Activated gamma-delta T cell (primary cell): ENCODE measurements at places on chromosomes 3 and 15.

- no peak for DNase-seq
Observed at GRCh38 chr3:28019740-28020139, 221.7 kb upstream of the CMC1 start.

- no peak for DNase-seq
Observed at GRCh38 chr3:148866261-148866660, 1.2 kb downstream of the CPA3 start.

GRCh38 chr3:111392894-111393398, 149.1 kb upstream of the CD96 start:
- DNase-seq, result no peak

- no peak for DNase-seq
Observed at GRCh38 chr3:186998937-186999368, 68.6 kb downstream of the ST6GAL1 start.

DNA sequence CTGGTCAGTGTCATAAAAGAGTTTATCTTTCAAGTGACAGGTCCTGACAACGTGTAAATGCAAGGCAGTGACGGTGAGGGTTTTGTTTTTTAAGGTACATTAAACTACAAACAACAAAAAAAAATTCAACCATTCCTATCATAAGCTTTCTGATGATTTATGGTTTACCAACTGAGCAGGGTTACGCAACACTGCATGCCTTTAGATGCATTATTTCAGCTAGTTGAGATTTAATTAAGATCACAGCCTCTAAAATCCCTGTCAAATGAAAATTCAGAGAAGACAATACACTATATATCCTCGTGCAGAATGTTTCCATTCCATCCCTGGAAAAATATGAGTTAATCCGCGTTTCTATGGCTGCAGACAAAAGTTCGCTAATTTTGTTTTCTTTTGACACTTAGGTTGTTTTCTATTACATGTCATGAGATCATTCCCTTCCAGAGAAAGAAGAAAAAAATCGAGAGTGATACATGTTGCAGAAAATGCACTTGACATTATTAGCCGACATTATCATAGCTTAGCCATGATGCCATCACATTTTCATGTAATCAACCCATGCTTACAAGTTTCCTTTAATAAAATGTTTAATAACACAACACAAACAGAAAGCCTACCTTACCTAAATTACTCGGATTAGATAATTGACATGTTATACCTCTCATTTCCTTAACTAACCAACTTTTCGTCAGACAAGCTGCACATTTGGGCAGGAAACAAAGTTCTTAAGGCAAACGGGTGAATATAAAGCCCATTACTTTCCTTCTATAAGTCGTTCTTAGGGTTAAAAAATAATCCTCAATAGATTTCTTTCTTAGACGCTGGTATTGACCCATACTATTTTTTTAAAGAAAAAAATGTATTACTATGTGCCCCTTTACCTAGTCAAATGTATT, 521.2 kb downstream of the FOXP1 start:
- DNase-seq, result no peak

DNA sequence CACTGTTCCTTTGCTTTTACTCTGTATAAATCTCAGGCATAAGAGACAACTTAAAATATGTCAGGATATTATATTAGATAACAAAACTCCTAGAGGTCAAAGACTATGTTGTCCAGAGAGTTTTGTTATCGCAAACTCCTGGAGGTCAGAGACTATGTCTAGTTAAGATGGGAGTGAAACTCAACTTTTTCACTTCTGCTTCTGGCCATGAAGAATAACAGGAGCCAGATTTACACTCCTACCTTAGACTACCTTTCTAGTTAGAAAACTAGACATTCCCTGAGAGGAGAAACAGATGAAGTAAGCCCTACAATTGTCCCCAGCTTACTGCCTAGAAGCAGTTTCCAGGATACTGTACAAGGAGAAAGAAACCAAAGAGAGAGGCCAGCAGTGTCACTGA, 255.4 kb upstream of the UBE2E1 start:
- no peak for DNase-seq

DNA sequence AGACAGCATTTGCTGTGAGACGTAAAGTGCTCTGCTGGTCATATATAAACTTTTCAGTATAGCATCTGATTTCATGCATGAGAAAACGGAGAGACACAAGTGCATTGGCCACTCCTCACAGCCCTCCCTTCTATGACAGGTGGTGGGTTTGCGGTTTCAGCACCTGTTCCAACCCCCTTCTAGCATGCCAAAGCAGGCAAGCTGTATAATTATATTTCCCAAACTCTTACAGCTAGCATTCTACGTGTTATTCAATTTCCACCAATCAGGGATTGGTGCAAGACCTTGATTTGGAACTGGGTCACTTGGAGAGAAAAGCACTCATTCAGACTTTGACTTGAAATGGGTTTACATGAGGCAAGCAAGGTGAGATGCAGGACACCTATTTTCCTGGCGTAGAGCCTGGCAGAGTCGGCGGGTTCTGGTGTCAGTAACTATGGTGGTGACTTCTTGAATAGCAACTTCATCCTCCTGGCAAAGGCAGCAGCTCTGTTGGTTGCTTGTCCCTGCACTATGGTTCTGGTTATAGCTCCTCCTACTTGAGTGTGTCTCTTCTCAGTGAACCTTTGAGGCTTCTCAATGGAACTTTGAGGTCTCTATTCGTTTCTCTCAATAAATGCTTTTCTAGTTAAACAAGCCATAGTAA, 356.5 kb downstream of the TBL1XR1 start:
- no peak for DNase-seq

DNA sequence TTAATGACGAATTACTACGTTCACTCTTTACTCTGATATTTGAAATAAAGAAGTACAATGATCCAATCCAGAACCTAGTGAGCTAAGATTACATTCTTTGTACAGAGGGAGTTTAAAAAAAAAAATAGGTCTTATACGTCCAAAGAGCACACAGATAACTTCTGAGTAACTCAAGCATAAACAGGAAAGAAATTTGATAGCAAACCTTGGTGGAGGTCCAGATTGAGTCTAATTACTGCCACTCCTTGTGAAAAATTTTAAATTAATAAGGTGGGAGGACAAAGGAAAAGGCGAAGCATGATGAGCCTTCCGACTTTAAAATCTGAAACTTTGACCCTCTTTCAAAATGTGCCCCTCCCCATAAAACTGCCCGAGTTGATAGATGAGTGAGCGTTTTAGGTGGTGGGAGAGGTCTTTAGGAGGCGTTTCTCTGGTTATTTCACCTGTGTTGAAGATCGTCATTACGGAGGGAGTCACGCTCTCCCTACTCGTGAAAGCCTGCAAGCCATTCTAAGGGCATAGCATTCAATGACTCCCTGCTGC, 127.0 kb upstream of the ROBO2 start:
- no peak for DNase-seq

- no peak for DNase-seq
Observed at GRCh38 chr3:129005526-129006303, 4.6 kb downstream of the EFCC1 start.

GRCh38 chr15:61083788-61084134, 145.3 kb downstream of the RORA start:
- no peak for DNase-seq

DNA sequence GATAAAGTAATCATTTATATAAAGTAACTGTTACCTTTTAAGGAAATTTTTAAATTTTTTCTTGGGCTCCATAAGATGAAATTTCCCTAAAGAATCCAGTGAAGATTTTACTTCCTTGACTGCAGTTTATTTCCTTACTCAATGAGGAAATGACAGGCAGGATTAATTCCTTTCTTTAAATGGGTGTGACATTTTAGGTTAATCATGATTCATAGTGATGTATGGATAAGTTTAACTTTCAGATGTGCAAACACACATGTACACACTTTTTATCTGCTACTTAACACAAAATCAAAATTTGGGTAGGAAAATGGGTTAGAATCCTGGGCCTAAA, 11.2 kb upstream of the LEO1 start:
- no peak for DNase-seq

GRCh38 chr3:71372911-71373637, 210.5 kb downstream of the FOXP1 start:
- no peak for DNase-seq

DNA sequence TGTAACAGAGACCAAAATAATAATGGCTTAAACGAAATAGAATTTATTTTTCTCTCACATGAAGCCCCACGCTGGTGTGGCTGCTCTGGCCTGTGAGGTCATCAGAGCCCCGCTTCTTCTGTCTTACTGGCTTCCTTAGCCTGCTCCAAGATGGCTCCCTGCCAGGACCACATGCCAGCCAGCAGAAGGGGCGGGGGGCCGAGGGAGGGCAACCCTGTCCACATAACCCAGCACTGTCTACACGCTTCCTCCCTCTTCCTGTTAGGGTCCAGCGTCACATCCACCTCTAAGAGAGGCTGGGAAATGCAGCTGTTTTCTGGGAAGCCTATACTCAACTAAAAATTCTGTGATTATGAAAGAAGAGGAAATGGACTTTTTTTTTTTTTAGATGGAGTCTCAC, 107.9 kb upstream of the DLG1 start:
- no peak for DNase-seq

DNA sequence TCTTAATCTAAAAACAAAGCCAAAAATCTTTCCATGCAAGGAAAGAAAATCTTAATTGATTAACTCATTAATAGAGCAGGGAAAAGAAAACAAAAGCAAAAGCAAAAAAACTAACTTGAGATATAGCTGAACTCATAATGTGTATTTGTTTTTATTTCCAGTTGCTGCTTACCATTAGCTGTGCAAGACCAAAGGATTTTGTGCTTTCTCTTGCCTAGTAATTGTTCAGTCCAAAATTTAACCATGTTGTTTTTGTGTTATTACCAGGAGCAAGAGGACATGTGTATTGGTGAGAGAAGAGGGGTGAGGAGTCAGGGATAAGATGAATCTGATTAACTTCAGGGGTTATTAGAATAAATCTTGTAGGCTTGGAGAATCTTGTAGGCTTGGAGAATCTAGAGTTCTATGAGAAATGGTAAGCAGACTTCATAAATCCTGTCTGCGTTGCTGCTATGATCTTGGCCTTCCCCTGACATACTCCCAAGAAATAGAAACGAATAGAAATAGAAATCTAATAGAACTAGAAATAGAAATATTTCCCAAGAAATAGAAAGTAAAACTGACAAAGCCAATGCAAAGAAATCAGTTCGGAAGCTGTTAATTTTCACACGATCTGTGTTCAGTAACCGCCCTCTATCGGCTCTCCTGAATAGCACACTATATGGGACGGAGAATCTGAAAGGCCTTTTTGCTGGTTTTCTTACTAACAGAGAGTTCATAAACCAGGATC, 72.6 kb upstream of the TNFSF10 start:
- DNase-seq, result no peak

DNA sequence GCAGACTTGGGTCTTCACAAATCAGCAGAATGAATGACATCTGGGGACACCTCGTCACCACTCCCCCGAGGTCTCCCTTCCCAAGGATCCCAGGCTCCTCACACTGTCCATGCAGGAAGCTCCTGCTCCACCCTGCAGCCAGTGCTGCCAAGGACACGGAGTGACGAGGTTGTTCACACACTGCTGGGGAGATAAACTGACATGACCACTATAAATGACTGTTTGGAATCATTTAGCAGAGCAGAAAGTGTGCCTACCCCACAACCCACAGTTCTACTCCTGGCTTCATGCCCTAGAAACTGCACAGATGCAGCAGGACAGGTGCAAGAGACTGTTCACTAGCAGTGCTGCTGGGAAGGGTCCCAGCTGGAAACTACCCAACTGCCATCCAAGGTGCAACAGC, 19.7 kb upstream of the PRSS50 start:
- no peak for DNase-seq

GRCh38 chr3:64082961-64083541, 59.8 kb upstream of the PSMD6 start:
- DNase-seq, result no peak

GRCh38 chr3:31186041-31186440, 291.6 kb upstream of the GADL1 start:
- DNase-seq, result no peak

- no peak for DNase-seq
Observed at GRCh38 chr3:3842356-3842755, 43.1 kb downstream of the LRRN1 start.

DNA sequence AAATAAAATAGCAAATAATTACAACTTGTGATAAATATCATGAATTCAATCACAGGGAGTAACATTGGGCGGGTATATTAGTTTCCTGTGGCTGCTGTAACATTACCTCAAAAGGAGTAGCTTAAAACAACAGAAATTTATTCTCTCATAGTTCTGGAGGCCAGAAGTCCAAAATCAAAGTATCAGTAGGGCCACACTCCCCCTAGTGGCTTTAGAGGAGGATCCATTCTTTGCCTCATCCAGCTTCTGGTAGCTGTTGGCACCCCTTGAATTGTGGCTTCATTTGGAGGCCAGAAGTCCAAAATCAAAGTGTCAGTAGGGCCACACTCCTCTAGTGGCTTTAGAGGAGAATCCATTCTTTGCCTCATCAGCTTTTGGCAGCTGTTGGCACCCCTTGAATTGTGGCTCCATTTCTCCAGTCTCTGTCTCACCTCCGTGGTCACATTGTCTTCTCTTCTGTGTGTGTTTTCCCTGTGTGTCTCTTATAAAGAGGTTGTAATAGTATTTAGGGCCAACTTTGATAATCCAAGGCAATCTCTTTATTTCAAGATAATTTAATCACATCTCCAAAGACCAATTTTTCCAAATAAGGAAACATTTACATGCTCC, 3.1 kb upstream of the CFAP20DC start:
- no peak for DNase-seq

- no peak for DNase-seq
Observed at GRCh38 chr15:65197337-65197645, 12.1 kb upstream of the CLPX start.

- DNase-seq, result no peak
Observed at GRCh38 chr15:85788771-85789495, 5.8 kb downstream of the KLHL25 start.

- DNase-seq, result no peak
Observed at GRCh38 chr3:44926921-44927320, 49.1 kb downstream of the ZDHHC3 start.

DNA sequence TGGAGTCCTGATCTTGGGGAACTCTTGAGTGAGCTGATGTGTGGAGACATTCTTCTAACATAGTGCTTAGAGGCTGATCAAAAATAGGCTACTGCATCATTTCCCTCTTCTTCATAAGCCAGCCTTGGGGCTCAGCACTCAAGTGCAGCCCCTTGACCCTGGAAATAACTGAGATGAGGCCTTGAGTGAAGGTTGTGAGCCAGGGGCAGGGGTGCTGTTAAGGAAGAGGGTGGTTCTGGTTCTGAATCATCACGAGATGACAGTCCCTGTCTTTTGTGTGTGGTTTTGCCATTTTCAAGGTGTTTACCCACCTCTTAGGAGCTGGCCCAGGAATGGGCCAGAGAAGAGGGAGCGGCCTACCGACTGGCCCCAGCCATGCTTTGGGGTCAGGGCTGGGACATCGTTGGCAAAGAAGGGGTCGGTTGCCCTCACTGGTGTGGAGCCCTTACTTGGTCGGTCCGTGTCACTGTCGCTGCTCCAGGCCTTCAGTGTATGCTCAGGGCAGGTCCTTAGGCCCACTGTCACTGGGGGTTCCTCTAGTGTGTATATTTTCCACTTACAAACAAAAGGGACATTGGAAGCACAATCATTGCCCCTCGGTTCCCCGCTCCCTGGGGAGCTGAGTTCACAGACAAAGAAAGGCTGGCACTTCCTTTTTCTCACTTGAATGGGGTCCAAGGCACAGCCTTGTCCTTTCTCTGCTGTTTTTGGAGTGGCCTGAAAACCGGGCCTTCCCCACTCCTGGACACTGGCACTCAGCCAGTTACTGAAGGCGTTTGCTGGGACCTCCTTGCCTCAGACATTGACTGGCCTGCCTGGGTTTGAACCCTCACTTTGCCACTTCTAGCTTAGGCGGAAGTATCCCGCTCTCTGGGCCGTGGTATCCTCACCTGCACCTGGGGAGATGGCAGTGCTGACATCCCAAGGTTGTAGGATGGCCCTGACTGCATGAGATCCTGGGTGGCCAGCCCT, 46.6 kb downstream of the SLC6A6 start:
- DNase-seq, result no peak
